ENCODE measurements at places on chromosomes 3 and 15. TPM values are rescaled to one million over a fixed set of nuclear protein-coding genes. Genes with fewer than 3 reads are reported as not detected.

DNA sequence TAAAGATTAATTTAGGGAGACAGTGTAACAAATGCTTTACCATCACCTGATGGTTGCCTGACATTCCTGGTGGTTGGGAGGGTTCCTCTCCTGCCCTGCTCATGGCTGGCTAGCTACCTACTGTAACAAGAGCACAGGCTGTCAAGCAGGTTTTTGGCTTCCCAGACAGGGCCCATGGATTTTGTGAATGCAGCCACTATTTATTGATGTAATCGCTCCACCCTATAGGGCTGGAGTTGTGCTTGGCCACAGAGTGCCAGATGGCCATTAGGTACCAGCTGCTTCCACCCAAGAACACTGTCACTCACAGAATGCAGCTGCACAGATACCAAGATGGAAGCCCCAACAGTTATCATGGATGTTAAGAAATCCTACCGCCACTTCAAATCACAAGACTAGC, 31.0 kb upstream of the KLHL25 start:
- no peak for DNase-seq

- DNase-seq = no peak
Measured at GRCh38 chr3:196697270-196697669, 14.8 kb downstream of the CEP19 start.

GRCh38 chr3:55654123-55654760, 167.1 kb upstream of the WNT5A start:
- no peak for DNase-seq

DNA sequence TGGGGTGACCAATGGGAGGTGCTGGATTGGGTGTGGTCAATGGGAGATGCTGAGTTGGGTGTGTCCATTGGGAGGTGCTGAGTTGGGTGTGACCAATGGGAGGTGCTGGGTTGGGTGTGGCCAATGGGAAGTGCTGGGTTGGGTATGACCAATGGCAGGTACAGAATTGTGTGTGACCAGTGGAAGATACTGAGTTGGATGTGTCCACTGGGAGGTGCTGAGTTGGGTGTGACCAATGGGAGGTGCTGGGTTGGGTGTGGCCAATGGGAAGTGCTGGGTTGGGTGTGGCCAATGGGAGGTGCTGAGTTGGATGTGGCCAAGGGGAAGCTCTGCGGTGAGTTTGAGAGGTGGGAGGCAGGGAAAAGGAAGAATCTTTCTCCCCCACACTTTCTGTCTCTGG, 250.0 kb upstream of the PROK2 start:
- DNase-seq = no peak

DNA sequence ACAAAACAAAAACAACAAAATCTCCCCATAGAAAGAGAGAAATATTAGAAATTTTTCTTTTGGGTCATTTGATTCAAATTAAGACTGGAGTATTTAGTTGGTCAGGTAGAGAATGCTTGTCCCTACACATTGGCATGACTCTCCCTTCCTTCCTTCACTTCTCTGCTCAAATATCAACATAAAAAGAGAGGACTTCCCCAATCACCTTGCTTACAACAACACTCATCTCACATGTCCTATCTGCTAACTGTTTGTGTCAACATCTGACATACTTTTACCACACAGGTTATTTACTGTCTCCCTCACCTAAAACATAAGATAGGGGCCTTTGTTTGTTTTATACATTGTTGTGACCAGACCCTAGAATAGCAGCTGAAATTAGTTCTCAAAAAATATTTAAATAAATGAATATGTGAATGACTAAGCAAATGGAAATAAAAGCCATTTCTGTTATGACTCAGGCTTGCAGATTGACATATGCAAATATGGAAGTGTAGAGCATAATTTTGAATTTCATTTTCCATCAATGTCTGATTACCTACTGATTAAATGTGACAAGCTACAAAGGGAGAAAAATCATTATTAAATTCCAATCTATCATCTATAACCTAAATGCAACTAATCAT, 304.8 kb downstream of the CTNNB1 start:
- DNase-seq = no peak

DNA sequence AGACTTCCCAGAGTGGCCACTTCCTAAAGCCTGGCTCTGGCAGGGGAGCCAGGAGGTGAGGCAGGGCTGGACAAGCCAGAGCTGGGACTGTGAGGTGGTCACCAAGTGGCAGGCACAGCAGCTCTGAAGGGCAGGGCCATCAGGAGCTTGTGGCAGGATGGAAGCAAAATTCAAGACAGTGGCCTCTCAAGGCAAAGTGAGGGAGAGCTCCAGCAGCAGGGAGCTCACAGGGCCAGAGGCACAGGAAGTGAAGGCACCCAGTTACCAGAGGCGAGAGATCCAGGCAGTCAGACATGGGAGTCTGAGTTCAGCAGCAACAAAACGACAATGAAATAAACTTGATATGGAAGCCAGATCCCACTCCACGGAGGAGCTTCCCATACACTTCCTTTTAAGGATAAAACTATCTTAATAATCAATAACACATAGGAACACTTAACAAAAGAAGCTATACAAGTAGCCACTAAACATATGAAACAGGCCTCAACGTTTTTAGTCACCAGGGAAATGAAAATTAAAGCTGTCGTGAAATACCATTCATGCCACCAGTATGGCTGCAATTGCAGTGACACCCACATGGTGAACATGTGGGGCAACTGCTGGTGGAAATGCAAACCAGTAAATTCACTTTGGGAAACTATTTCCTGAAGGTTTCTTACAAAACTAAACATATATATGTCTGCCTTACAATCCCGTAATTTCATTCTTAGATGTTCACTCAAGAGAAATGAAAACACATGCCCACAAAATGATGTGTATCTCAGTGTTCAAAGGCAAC, 35.4 kb upstream of the TMEM158 start:
- DNase-seq = no peak

The SERPINI2 gene
- total RNA-seq = not detected

The SRP14 gene
- total RNA-seq = 272 TPM

The CD200 gene
- not detected for total RNA-seq
